ENCODE measurements at places on chromosomes 11 and 22.

GRCh38 chr11:131311776-131312514 lies 58.5 kb upstream of the NTM start:
- no peak for DNase-seq

GRCh38 chr11:90564531-90564930 lies 341.7 kb upstream of the CHORDC1 start:
- DNase-seq, result no peak

- no peak for DNase-seq
Observed at GRCh38 chr22:18154821-18155390, 4.9 kb downstream of the USP18 start.

DNA sequence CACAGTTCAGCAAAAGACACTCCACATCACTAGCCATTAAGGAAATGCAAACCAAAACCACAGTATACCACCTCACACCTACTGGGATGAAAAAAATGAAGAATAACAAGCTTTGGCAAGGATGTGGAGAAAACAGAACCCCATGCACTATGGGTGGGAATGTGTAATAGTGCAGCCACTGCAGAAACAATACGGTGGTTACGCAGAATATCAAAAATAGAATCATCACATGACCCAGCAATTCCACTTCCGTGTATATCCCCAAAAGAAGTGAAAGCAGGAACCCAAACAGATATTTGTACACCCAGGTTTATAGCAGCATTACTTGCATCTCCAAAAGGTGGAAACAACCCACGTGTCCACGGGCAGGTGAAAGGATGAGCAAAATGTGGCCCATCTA lies 20.8 kb downstream of the CARS1 start:
- no peak for DNase-seq

GRCh38 chr11:33389635-33390034 lies 132.5 kb downstream of the HIPK3 start:
- no peak for DNase-seq
